ENCODE measurements at places on chromosomes 6 and 20.

DNA sequence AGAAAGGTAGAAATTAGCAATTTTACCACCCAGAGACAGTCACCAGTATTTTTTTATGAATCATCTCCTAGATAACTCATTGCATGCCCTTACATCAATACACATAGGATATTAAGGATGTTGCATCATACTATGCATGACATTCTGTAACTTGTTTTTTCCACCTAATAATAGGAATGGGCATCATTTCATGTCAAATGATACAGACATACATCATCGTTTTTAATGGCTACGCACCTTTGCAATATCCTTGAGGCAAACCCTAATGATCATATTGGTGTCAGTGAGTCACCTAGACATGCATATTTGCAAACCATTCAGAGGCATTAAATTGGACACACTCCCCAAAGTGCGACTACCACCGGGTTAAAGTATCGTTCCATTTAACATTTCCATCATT, 309.7 kb upstream of the AGPAT4 start:
- no peak for DNase-seq

DNA sequence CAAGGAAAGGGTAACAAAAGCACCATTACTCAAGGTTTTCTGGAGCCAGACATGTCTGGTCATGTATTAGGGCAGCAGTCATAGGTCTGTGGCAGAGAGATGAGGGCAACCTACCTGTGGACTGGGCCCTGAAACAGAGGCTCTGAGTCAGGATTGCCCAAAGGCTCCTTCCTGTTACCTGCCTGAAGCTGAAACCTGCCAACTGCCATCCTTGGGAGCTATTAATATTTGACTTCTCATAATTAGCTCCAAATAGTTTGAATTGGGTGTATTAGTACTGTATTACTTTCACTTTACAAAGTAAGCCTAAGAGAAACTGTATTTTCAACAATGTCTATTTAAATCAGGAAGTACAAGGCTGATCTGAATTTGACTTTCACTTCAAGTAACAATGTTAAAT, 72.0 kb upstream of the TBX18 start:
- DNase-seq, result no peak

- DNase-seq, result no peak
Measured at GRCh38 chr20:62201173-62202082, 18.6 kb downstream of the MTG2 start.

- no peak for DNase-seq
Measured at GRCh38 chr20:43658069-43658722, 8.7 kb upstream of the MYBL2 start.

DNA sequence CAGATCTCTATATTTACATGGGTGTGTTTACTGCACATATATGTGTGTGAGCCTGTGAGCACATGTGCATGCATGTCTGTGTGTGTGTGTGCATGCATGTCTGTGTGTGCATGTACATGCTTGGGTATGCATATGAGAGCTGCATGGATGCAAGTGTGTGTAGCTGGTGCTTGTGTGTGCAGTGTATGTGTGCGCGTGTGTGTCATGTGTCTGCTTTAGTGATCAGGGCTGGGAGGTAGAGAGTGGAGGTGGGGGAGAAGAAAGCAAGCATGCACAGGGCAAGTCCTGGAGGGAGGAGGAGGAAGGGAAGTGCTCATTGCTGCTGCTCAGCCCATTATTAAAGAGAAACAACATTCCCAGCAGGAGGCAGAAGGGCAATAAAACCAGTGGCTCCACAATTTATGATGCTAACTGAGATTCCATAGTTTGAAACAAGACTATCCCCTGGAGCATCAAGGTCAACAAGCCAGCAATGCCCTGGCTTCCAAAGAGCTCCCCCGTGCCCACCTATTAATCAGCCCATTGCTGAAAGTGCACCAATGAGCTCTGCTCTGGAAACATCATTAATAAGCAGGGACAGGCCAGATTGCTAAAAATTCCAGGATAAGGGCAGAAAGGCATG, 414.0 kb downstream of the MAFB start:
- no peak for DNase-seq

DNA sequence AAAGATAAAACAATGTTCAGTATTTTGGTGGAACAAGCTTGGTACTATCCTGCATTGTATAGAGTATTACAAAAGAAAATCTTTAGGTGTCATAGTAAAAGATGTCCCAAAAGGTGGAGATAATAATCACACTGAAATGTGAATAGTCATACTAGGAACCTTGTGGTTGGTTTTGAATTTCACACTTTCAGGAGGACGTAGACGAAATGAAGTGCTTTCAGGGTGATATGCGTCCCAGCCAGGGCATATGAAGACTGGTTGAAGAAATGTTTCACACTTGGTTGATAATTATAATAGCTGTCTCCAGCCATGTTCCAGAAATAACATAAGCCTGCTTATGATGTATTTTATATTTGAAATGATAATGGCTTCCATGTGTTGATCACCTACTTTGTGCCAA, 60.4 kb downstream of the SCAND1 start:
- no peak for DNase-seq

GRCh38 chr20:36210436-36211021, 25.7 kb upstream of the AAR2 start:
- DNase-seq, result no peak

DNA sequence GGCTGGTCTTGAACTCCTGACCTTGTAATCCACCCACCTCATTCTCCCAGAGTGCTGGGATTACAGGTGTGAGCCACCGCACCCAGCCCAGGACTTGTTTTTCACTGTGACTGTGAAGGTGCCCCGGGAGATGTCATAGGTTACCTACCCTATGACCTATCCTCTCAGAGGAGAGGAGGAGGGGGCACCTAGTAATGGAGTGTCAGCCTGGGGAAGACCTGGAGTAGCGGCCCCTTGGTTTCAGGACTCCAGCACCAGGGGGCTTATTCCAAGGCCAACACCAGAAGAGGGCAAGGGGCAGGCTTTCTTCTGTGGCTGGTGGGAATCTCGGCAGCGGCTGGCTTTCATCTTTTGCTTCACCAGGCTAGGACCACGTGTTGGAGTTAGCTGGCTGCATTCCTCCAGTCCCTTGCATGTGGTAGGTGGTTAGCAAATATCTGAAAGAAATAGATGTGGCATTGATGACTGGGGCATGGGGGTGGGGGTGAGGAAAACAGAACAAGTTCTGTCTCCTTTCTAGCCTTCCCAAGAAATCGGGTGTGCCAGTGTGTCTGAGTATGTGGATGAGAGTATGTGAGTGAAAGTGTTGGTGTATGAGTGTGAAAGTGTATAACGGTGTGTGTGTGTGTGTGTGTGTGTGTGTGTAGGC, 7.9 kb upstream of the ITPR3 start:
- no peak for DNase-seq

GRCh38 chr6:79862126-79862525, 85.2 kb downstream of the ELOVL4 start:
- no peak for DNase-seq

DNA sequence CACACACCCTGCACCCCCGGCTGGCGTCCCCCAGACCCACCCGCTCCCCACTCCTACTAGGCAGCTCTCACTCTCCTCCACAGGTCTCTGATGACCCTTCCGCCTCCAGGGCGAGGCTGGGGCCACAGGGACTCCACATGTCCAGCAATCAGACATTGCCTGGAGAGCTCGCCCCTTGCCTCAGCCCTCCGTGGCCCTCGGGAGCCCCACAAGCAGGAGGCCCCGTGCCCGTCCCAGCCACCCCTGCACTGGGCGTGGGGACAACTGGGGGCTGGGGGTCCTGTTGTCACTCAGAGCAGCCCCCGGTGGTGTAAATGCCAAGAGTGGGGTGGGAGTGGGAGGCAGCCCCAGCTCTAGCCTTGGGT, 1.5 kb downstream of the COL20A1 start:
- no peak for DNase-seq

GRCh38 chr6:13068586-13069210, 259.6 kb downstream of the TBC1D7 start:
- DNase-seq, result no peak

- DNase-seq, result no peak
Measured at GRCh38 chr20:24422091-24422760, 47.2 kb upstream of the SYNDIG1 start.

DNA sequence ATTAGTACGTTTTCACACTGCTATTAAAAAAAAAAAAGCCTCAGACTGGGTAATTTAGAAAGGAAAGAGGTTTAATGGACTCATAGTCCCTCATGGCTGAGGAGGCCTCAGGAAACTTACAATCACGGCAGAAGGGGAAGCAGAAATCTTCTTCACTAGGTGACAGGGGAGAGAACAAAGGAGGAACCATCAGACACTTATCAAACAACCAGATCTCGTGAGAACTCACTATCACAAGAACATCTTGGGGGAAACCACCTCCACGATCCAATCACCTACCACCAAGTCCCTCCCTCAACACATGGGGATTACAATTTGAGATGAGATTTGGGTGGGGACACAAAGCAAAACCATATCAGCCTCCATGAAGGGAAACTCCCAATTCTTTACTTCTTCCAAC, 85.2 kb upstream of the MAFB start:
- DNase-seq, result no peak

DNA sequence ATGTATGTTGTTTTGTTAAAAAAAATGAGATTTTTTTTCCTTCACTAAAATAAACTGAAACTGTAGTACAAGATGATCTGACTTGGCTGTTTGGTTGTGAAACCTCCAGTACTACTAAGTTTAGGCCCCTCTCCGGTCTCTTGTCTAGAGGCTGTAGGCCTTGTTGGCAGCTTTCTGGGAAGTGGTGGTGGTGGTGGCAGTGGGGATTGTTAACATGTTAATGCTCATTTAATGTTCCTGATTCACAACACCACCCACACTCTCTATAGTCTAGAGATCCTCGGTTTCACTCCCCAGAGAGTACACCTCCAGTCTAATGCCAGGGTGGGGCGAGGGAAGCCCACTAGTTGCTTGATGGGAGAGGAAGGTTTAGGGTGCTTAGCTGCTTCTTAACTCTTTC, 24.1 kb downstream of the STK4 start:
- DNase-seq, result no peak

GRCh38 chr20:52824494-52825216, 147.5 kb upstream of the TSHZ2 start:
- DNase-seq, result no peak

GRCh38 chr6:90036963-90037362, 142.7 kb downstream of the GJA10 start:
- DNase-seq, result no peak

- DNase-seq, result no peak
Measured at GRCh38 chr6:31764198-31764597, 1.7 kb downstream of the SAPCD1 start.

DNA sequence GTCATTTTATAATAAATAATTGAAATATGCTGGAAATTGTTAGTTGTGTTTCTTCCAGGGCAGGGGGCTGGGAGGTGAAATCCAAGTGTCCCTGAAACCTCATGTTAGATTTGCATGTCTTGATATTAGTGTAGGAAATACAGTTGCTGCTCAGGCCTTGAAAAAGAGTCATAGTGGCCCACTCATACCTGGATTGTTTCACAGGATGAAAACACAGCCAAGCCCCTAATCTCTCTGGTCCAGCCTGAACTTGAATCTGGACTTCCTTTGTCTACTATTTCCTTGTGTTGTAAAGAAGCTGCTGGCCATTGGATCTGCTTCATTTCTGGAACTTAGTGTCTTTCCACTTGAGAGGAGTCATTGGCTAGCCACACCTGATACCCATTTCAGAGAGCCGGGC, 108.8 kb upstream of the JARID2 start:
- DNase-seq, result no peak

DNA sequence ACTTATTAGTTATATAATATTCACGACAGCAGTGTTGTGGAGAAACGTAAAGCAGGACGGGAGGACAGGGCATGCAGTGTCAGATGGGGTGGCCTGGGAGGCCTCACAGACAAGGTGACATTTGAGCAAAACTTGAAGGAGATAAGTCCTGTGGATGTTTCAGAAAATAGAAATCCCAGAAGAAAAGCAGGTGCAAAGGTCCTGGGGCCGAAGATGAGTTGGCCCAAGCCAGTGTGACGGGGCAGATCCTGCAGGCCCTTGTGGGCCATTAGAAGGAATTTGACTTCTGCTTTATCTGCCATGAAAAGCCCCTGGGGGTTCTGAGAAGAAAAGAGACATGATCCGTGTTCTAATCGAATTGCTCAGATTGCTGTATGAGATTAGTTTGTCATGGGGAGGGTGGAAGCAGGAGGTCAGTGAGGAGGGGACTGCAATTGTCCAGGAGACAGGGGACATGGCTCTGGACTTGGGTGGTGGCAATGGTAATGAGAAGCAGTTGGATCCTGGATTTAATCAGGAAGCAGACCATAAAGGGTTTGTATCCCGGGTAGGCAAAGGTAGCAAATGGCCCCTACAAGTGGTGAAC, 437.4 kb upstream of the SULF2 start:
- DNase-seq, result no peak

DNA sequence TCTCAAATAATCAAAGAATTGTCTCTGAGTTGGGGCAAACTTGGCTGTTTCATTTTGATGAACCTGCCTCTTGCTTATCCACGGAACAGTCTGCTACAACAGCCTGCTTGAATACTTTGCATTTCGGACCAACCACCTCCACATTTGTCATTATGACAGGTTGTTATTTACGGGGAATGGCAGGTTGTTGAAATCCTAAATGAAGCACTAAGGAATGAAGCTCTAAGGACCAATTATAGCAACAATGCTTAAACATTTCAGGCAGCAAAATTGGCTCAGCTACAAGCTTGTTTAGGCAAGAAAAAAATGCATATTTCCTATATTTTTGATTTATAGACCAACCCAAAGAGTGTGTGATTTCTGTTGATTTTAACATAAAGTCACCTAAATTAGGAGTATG, 84.5 kb downstream of the MAP3K7 start:
- no peak for DNase-seq

GRCh38 chr6:16718356-16718755, 42.9 kb downstream of the ATXN1 start:
- DNase-seq, result no peak

DNA sequence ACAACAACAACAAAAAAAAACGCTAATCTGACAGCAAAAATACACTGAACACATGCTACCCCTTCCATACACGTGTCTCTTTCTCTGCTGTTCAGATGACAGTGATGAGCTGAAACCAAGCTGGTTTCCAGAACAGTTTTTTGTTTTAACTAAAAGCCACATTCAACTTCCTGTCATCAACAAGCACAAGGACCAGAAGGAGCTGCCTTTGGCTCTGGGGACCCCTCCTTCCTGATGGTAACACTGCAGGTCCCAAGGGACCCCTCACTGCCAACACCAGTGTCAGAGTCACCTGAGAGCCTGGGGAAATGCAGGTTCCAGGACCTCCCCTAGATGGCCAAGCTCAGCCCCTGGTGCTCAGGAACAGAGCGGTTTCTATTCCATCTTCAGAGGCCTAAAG, 6.0 kb downstream of the CST7 start:
- no peak for DNase-seq

DNA sequence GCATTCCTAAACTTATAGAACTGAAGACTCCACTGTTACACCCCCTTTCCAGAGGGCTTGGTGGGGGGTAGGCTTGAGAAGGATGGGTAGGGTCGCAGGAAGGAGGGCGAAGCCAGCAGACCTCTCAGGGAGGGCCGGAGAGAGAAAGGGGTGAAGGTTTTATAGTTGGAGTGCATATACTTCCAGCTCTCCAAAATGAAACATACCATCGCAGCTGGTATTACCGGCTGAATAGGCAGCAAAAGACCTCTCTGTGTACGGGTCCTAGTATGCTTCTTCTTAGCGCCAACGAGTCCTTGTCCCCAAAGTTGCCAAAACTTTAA, 1.0 kb upstream of the VGLL2 start:
- DNase-seq, result no peak

All from activated CD8-positive, alpha-beta memory T cell treated with anti-CD3 and anti-CD28 coated beads for 1 hour (primary cell).